Progenitor cell of endocrine pancreas (in vitro differentiated cells): ENCODE measurements at places on chromosomes 4 and X. TPM values are rescaled to one million over a fixed set of nuclear protein-coding genes. Genes with fewer than 3 reads are reported as not detected.

Gene CHIC1
- total RNA-seq, result 7.3 and 7.6 TPM in 2 replicates

Gene BTK
- total RNA-seq, result not detected in 2 replicates

Gene NAT8L
- total RNA-seq, result 20.7 and 21.8 TPM in 2 replicates

GRCh38 chr4:158376106-158376840, 145.4 kb upstream of the RXFP1 start:
- H3K27me3 ChIP-seq, result no peaks in the 10 kb centered on the region
- no peak overlapping the region for H3K27ac ChIP-seq
- H3K36me3 ChIP-seq, result no peaks in the 10 kb centered on the region
- H3K4me1 ChIP-seq, result no peaks in the 10 kb centered on the region
- no peak for DNase-seq
- H3K4me3 ChIP-seq, result no peak overlapping the region

DNA sequence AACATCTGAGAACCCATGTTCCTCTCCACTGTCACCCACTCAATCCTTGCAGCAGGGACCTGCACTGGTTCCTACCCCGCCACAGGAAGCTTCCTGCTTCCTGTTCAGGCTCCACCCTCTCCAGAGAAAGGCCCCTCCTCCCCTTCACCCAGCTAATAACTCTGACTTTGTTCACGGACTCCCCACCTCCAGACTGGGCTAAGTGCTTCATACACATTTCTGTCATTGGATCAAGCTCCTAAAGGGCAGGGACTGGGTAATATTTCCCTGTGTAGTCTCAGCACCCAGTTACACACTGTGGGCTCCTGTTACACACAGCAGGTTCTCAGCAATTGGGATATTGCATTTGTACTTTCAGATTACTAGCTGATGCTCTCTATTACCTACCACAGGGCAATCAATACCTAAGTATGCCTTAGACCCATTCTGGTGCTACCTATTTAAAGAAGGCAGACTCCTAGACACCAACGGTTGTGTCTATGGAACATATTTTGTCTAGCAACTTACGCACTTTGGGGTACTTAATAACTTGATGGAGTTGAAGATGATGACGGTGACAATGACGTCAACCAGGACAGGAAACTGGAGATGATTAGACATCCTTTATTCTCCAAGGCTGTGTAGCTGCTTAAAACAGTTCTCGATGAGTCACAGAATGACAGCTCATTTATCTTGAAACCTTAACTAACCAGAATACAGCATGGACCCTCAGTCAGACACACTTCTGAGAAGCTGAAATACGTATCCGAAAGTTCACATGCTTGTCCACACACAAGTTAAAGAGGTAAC, 58.1 kb downstream of the MAML3 start:
- no peak overlapping the region for H3K4me3 ChIP-seq
- no peaks in the 10 kb centered on the region for H3K27me3 ChIP-seq
- DNase-seq, result no peak
- H3K36me3 ChIP-seq, result no peaks in the 10 kb centered on the region
- peaks cover 68% of the 10 kb centered on the region for H3K4me1 ChIP-seq
